ENCODE measurements at places on chromosomes 12 and 14. TPM values are rescaled to one million over a fixed set of nuclear protein-coding genes. Genes with fewer than 3 reads are reported as not detected.

The RDH12 gene
- 68.8 TPM for total RNA-seq

The SELPLG gene
- 1.3 TPM for total RNA-seq

The SCN8A gene
- total RNA-seq, result 0.08 TPM

The IFI27 gene
- 89.8 TPM for total RNA-seq

Data from suprapubic skin (tissue), 4 donors.